AG09309 (cell line): ENCODE measurements at places on chromosomes 3 and 15.

DNA sequence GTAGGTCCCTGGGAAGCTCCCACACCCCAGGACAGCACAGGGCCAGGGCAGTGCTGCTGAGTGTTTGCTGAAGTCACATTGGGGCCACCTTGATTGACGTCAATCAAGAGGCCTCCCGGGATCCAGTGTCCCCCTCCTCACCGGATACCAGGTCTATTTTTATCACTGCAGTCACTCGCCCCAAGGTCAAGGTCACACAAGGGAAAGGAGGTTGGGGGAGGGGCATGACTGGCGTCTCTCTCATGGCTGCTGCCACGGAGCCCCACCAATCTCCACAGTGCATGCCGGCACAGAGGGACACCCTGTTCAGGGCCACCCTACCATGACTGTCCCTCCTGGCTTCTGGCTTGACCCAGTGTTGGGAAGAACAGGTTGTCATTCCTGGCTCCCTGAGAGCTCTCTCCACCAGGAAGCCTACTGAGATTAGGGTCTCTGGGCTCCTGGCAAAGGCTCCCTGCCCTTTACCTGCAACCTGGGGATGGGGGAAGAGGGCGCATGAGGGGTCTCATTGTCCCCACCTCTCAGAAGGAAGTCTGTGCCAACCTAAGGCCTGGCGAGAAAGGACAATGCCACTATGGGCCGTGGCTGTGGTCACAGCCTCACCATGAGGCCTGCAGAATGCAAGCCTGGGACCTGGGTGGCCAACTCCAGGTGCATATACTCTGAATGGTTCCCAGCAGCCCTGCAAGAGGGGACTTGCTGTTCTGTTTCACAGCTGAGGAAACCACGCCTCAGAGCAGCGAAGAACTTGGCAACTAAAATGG is 1.5 kb downstream of the MYL3 start:
- no peak for DNase-seq

- DNase-seq = no peak
These were observed 39.2 kb upstream of the SPSB4 start for GRCh38 chr3:141011997-141012262.

GRCh38 chr15:89494941-89495637 is 1.3 kb downstream of the RHCG start:
- DNase-seq = no peak

DNA sequence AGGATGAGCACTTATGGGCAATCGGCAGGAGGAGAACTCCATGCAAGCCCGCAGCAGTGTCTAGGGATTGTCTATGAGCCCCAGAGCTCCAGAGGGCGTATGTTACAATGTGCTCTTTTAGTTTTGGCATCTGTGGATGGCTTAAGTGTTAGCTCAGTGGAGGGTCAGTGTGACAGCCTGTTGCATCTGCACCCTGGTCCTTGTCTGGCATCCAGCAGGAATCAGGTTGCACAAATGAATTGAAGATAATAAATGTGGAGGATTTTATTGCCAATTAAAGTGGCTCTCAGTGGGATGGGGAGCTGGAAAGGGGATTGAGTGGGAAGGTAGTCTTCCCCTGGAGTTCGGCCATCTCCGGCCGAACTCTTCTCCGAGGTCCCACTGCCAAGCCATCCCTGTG is 11.8 kb upstream of the PRICKLE2 start:
- DNase-seq = no peak

DNA sequence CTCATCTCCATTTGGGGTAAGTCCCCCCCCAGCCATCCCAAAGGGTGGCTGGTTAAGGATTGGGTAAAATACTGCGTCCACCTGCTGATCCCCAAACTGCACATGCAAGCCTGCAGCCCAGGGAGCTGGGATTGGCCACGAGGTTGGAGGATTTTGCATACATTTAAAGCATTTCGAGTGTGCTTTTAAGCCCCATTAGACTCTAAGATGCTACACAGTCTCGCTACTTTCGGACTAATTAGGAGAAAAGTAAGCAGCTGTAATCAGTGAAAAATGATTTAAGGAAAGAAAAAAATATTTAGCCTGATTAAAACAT is 23.9 kb downstream of the SLC6A6 start:
- no peak for DNase-seq

- DNase-seq = no peak
These were observed 194.5 kb downstream of the RBMS3 start for GRCh38 chr3:29475305-29475840.

DNA sequence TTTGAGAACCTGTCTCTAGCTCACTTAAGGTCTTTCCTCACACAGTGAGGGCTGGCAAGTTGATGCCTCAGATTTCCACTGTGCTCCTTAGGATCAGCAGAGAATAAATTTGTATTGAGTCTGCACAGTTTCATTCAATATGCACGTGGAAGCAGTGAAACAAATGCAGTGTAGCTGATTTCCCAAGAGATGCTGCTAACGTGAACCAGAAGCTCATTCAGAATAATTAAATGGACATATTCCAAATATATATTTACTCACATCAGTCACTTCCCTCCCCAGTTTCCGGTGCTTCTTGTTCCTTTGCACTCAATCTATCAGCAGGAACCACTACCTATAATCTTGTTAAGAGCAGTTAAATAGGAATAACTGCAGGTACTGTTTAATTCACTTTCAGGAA is 86.1 kb downstream of the UNC13C start:
- no peak for DNase-seq

GRCh38 chr3:180828001-180828720 is 84.3 kb upstream of the FXR1 start:
- no peak for DNase-seq

DNA sequence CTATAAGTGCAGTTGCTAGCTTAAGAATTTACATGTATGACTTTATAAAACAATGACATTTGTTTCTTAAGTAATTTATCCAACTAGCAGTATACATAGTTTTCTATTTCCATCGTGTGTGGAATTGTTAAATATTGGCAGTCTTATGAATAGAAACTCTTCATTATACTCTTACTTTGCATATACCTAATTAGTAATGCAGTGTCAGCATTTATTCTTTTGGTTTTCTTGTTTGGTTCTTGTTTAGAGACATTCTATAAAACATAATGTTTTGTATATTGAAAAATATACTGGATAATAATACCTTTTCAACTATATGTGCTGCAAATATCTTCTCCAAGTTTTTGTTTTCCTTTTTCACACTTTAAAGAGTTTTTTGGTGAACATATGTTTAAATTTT is 760.2 kb downstream of the VGLL3 start:
- DNase-seq = no peak

DNA sequence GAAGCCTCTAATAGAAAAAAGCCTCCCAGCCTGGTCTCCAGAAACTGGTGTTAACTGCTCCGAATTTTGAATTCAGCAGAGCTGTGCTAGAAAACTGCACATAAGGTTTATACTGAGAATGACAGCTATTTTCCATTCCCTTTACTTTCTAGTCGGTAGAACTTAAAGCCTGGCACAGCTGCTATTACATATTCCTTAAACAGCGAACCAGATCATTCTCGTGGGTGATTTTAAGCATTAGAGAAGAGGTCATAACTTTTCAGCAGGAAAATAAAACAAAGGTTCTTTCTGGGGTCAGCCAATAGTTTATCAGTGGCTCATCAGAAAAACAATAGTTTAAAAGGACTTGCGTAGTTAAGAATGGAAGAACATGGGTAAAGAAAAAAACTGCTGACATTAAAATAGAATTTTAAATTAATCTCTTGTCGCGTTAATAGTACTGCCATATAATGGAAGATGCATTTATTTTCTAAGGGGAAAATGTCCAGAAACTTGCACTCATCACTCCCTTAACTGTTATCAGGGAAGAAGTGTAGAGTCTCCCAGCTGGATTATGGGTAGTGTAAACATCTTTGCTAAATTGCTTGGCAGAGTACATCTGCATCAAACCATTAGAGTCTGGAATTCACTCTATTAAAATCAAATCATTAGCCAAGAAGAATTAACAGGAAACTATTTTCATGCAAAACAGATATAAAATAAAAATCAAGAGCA is 7.9 kb downstream of the VGLL4 start:
- DNase-seq = no peak

DNA sequence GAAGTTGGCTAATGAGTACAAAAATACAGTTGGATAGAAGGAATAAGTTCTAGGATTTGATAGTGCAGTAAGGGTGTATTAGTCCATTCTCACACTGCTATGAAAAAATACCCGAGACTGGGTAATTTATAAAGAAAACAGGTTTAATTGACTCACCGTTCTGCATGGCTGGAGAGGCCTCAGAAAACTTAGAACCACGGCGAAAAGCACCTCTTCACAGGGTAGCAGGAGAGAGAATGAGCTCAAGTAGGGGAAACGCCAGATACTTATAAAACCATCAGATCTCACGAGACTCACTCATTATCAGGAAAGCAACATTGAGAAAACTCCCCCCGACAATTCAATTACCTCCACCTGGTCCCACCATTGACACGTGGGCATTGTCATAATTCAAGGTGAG is 483.3 kb downstream of the TUSC7 start:
- no peak for DNase-seq

DNA sequence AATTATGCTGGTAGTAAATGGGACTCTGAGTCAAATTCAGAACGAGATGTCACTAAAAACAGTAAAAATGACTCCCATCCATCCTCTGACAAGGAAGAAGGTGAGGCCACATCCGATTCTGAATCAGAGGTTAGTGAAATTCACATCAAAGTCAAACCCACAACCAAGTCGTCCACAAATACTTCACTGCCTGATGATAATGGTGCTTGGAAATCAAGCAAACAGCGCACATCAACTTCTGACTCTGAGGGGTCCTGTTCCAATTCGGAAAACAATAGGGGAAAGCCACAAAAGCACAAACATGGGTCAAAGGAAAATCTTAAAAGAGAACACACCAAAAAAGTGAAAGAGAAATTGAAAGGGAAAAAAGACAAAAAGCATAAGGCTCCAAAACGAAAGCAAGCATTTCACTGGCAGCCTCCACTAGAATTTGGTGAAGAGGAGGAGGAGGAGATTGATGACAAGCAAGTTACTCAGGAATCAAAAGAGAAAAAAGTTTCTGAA is 15.1 kb upstream of the ZBTB47 start:
- DNase-seq = no peak

GRCh38 chr3:151305775-151306151 is 10.9 kb downstream of the GPR87 start:
- no peak for DNase-seq

GRCh38 chr3:13689373-13690260 is 140.7 kb downstream of the FBLN2 start:
- no peak for DNase-seq

DNA sequence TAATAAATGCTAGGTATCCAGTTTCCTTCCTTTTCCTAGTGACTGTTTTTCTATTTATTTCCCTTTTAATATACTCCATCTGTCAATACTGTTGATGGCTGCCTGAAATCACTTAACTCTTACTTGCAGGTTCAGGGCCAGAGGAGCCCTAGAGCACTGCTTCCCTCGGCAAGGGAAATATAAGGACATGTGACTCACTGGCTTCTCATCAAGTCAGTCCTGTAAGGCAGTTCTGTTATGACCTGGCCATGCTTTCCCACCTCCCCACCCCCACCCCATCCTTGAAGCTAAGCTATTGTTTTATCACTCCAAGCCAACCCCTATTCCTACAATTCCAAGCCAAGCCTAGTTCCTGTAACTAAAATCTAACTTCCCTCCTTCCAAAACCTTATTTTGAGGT is 800.7 kb downstream of the ROBO1 start:
- no peak for DNase-seq

DNA sequence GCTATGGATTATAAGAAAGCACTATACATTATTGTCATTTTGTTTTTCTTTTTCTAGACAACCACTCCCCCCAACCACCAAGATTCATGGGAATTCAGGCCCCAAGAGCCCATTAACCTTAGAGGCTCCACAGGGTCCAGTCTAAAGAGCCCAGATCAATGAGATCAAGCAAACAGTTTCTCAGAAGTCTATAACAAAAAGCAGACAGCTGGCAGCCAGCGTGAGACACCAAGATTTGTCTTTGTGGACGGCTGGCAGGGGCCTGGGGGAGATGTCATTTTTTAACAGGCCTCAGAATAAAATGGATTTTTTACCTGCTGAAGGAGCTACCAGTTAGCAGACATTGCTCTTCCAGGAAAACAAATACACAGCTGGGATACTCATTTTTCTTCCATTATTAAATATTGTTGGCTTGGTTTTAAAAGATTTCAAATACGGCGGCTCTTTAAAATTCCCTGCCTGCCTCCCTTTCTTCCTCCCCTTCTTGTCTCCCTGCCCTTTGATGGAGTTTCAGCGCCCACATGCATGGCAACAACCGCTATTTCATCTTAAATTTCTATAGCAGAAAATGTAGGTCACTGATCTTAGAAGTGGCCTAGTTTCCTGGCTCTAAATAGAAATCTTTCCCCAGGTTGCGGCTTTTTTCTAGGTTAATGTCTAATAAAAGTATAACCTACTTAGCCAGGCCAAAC is 130.6 kb downstream of the FAM174B start:
- DNase-seq = no peak
